ENCODE measurements at places on chromosomes 6 and 20.

DNA sequence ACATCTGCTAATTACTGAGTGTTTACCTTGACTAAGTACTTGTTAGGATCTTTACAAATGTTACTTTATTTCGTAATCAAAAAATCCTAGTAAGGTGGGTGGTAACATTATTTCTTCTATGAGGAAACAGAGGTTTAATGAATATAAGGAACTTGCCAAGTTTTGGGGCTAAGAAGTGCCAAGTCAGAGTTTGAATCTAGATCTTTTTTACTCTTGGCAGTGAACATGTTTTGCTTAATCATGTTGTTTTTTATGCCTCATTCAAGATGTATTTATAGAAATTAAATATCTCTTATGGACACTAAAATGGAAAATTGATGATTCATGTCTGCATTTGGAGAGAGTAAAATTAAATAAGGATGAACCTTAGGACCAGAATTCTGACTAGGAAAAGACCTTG lies 393.7 kb downstream of the UTRN start:
- DNase-seq, result no peak

DNA sequence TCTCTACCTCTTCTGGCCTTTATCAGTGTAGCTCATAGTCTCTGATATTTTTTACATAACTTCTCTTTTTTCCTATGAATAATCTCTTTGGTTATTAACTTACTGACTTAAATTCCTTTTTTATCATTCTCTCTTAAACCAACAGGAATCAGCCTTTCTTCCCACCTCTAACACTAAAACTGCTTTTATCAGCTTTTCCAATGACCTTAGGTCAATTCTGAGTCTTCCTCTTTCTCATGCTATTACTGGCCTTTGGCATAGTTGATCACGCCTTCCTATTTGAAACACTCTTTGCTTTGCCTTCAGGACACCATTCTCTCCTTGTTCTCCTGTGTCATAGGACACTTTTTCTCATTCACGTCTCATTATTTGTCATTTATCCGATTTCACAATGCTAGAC lies 8.1 kb upstream of the HINT3 start:
- no peak for DNase-seq

GRCh38 chr6:44671333-44671732 lies 283.8 kb downstream of the CDC5L start:
- no peak for DNase-seq

GRCh38 chr6:131377112-131377705 lies 195.8 kb upstream of the ARG1 start:
- no peak for DNase-seq

DNA sequence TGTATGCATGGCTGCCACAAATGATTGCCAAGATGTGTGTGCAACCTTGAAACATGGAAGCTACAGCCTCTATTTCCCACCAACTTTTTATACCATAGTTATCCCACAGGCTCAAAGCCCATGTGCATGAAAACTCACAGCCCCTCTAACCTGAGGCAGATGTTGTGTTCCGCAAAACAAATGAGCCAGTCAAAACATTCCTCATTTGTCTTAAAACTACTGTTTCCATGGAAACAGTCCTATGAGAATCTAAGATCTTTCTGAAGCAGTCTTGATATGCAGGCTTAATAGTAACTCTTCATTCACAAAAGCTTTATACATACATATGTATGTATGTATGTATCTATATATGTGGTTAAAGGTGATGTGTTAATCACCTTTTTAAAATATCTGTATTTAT lies 31.2 kb upstream of the MANEA start:
- DNase-seq, result no peak

Measured in stimulated activated CD4-positive, alpha-beta T cell treated with anti-CD3 and anti-CD28 coated beads, Interleukin-12 subunit alpha, Interleukin-12 subunit beta, amount 100 ng/mL, for 48 hours (primary cell).